Stimulated activated CD4-positive, alpha-beta T cell treated with anti-CD3 and anti-CD28 coated beads, Interleukin-1b, Interleukin-23, amount 100 ng/mL, for 1 hour (primary cell): ENCODE measurements at places on chromosomes 1 and 21.

DNA sequence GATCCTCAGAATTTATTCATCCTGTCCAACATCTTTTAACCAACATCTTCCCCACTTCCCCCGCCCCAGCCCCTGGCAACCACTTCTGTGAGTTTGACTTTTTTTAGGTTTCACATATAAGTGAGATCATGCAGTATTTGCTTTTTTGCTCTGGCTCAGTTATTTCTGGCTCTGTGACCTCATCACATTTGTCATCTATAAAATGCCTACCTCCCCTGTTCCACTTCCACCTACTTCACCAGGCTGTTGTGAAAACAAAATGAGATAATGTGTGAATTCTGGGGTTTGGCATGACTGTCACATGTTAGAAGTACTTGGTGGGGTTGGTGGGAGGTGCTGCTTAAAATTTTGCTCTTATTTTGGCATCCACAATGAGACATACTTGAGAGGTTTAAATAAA is 18.4 kb downstream of the HHAT start:
- no peak for DNase-seq

DNA sequence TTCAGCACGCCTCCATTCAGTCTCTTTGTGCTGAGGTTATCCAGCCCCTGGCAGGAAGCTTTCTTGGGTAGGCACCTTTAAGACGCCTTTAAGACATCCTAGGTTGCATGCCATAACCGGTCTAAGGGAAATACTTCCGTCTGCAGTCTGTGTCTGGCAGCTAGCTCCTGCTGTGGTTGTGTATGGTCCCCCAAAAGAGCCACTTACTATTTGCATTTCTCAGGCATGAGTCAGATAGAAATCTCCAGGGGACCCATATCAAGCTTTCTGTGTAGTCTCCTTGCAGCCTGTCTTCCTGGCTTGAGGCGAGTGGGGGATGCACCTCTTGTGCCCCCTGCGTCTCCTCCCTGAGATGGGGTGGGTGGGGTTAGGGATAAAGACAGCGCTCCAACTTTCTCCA is 10.0 kb upstream of the RYR2 start:
- DNase-seq = no peak

DNA sequence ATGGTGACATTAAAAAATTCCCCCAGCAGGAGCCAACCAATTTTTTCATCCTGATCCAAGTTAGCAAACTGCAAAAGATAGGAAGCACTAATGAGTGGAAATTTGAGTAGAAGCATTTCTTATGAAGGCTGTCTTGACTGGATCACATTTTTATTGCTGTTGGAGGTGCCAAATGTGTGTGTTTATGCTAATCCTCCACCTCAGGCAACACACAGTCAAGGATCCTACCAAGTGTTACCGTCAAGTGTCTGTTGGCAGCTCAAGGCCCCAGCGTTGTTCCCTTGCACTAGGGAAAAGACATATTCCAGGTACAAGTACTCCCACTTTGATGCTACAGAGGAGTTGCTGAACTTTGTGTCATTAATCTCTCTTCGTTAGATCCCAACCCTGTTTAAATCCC is 18.3 kb downstream of the METTL18 start:
- no peak for DNase-seq

DNA sequence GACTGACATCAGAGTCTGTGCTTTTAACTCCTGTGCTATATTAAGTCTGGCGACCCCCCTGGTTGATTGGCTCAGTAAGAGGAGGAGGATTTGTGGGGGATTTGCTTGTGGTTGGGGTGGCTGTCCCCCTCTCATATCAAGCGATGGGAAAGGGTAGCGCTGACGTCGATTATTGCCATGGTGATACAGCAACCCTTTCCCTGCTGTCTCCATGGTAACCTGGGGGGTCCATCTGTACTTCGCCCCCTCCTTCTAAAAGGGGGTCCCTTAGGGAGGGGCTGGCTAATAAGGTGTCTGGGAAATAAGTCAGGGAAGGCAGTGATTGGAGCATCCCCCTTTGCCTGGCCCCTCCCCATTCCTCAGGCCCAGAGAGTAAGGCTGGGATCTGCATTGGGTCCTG is 4.7 kb downstream of the FAM229A start:
- no peak for DNase-seq

GRCh38 chr1:206506405-206507283 is 687 bp upstream of the RASSF5 start:
- DNase-seq = no peak
